ENCODE measurements at places on chromosomes 3 and 15.

DNA sequence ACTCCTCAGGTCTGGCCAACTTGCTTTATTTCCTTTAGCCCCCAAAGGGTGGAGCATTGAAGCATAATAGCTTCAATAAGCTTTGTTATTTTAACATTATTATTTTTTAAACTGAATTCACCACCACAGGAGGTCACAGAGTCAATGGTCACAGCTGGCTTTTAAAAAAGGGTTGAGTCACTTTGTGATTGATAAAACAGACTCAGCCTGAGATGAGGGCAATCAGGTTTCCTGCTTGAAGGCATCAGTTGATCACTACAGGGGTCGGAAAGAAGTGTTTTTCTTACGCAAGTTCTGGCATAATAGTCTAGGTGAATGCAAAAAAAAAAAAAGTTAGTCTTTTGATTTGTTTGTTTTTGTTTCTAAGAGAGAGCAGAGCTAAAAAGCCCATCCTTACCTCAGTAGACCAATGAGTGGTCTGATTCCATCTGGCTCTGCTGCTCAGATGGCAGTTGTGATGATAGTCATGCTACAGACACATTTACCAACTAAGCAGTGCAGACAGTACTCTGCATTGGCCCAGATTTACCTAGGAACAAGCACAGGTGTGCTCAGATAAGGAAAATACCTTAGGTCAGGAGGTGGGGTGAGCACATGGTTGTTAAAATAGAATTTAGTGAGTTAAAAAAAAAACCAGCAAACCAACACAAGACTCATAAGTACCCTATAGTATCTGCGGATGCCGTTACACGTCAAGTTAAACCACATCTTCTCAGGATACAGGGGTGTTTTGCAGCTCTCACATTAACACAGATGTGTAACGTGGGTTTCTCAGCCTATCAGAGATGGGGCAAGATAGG lies 22.6 kb downstream of the ZNF80 start:
- no peak for DNase-seq

DNA sequence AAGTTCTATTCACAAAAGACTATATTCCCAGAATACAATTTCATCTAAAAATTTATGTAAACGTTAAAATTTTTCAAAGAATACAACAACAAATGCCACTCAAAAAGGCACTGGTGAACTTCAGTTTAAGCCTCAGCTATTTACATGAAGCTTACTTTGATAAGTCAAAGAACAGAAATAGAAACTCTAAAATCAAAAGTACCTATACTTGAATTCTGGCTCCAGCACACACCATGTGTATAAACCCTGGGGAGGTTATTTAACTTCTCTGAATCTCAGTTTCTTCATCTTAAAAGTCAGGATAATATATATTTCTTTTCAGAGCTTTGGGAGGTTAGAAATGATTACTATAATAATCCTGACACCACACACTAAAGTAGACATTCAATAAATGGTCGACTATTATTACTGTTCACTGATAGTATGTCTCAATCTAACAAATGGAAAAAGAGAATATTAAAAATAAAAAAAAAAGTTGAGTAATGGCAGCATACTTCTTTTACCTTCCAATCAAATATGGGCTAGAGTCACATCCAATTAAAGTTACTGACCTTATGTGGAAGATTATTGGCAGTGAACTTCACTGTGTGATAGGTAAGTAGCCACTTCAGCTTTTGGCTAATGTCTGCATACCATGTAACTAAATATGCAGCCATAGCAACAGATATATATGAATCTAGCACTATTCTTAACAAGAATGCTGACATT lies 248.4 kb downstream of the ISL2 start:
- DNase-seq, result no peak

DNA sequence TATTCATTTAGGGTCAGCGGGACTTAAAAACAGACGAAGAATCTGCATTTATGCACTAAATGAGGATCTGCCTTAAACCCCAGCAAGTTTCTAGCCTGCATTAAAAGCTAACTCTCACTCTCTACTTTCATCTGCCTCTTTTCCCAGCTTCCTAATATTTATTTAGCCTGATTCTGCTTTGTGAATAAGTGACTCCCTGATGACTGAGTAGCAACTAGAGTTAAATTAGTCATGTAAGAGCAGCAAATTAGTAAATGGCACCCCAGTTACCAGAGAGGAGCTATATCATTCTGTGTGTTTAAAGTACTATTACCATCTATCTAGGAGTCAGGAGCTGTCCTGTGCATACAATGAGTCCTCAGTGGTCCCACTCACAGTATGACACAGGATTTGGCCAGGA lies 391.0 kb upstream of the RORA start:
- no peak for DNase-seq

DNA sequence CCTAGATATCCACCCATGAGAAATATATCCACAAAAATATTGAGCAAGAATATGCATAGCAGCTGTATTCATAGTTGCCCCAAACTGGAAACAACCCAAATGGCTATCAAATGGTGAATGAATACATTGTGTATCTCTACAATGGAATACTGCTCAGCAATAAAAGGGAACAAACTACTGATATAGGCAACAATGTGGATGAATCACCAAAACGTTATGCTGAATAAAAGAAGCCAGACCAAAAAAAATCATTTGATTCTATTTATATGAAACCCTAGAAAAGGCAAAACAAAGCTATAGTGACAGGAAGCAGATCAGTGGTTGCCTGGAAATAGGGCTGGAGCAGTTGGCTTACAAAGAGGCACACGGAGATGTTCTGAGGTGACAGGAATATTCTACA lies 15.5 kb upstream of the CMTM7 start:
- DNase-seq, result no peak

DNA sequence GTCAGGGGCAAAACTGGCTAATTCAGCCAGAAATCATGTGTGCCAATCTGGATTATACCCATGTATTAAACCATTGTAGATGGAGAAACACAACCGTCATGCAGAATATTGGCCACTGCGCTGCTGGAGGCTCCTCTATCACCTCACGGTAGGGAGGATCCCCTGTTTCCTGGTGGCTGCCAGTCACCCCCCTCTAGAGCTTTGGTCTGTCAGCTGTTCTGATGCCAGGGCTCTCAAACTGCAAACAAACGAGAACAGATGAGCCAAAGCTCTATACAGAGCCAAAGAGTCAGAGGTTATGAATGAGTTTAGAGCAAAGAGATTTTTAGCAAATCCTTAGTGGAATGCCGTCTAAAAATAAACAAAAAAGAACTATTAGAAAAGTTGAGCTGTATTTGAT lies 62.5 kb downstream of the IL20RB start:
- no peak for DNase-seq

DNA sequence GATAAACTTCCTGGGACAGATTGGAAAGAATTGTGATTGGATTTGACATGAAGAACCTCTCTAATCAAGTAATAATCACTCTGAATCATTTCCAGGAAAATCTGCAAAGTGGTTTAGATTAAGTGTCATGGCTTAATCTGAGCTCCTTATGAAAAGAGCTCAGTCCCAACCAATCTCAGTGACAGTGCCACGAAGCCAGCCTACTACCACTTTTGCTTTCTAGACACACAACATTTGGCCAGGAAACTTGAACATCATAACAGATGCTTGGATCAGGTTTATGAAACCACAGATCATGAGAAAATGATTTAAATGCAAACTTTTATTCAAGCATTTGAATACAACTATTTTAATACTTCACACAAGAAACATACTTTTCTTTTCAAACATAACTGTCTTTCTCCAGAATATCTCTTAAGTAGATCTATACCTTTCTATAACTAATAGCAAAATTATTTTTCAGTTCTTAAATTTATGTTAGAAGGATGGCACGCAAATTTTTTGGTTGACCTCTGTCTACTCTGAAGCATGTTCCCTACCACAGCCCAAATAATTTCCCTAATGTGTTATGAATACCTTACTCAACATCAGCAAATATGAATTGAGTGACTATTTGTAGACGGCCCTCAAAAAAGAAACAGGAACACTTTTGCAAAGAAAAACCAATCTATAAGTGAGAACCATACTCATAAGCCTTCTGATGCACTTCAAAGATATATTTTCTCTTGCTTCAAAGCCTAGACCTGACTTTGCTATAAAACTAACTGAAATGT lies 495.0 kb upstream of the ZNF385D start:
- no peak for DNase-seq

GRCh38 chr15:69074843-69075224 lies 60.3 kb downstream of the NOX5 start:
- DNase-seq, result no peak

GRCh38 chr3:170532573-170532972 lies 53.3 kb downstream of the SLC7A14 start:
- no peak for DNase-seq

GRCh38 chr3:66957367-66957766 lies 40.7 kb upstream of the KBTBD8 start:
- DNase-seq, result no peak

DNA sequence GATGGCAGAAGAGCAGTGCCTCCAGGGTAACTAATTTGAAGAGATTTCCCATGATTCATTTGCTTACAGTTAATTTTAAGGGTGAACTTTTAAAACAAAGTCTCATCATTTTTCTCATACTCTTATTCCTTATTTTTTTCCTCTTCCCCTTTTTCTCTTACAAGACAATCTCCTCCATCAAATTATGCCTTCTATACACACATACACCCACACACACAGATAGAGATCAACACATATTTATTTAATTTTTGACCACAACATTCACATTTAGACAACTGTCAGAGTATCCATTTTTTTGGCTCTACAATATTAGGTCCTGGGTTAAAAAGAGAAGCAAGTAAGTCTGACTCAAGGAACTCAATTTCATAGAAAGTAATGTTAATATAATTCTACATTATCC lies 37.6 kb downstream of the AAGAB start:
- DNase-seq, result no peak

GRCh38 chr3:119681279-119681678 lies 4.1 kb upstream of the COX17 start:
- DNase-seq, result peak; percentile 67

DNA sequence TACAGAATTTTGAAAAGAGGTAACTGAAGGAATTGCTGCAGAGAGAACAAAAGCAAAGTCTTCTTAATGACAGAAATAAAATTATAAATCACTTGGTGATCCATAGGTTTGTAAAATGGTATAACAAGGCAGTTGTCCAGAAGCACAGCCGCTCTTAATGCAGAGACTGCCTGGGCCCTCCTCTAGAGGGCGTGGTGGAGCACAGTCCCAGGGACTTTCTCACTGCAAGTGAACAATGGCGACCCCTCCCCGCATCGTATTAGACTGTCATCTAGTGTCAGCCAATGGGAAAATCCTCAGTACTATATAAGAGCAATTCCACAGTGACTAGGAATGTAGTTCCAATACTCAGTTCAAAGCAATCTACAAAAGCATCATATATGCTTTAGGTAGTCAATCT lies 26.4 kb upstream of the ZBED2 start:
- DNase-seq, result no peak

DNA sequence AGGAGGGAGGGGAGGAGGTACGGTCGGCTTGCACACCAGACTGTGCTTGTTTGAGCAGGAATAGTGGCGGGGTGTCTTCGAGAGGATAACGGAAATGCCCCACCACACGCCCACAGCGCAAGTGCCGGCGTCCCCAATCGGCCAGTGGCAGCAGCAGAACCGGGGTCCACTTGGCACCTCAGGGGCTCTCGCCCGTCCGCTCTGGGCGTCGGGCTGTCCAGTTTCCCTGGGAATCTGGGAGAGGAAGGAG lies 53.7 kb downstream of the CCDC54 start:
- no peak for DNase-seq

GRCh38 chr3:156727519-156728205 lies 53.3 kb downstream of the TIPARP start:
- DNase-seq, result no peak

- no peak for DNase-seq
These were observed 80.6 kb upstream of the TBC1D5 start for GRCh38 chr3:17823036-17823435.

DNA sequence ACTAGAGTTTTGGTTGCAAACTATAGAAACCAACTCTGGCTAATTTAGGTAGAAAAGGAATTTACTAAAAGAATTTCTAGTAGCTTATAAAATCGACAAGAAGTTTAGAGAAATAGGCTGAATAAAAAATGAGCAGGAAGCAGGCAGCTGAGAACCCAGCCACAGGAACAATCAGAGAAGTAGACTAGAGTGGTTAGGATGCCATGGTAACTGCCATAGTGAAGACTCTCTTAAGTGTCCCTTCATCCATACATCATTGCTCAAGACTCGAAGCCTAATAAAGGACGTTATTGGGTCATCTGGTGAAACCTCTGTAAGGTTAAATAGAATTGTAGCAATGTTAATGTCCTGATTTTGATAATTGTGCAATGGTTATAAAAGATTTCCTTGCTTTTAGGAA lies 13.8 kb downstream of the AVEN start:
- no peak for DNase-seq

DNA sequence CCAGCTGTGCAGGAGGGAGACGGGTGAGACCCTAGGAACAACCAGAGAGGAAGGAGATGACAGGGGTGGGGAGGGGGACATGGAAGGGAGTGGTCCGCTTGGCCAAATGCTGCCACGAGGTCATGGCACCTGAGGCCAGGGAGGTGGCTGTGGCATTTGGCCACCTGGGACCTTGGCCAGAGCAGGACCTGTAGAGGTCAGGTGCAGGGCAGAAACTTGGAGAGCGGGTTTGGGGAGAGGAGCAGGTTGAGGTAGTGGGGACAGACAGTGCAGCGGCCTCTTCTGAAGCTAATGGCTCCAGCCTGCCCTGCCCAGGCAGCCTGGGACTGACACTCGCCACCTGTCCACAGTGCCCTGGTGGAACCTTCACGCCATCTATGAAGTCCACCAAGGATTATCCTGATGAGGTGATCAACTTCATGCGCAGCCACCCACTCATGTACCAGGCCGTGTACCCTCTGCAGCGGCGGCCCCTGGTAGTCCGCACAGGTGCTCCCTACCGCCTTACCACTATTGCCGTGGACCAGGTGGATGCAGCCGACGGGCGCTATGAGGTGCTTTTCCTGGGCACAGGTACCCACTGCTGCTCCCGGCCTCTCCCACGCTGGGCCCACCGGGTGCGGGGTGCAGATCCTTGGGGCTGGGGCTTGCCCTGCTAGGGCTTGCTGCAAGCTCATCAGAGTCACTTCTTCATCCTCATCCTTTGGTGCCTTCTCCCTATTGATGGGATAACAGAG lies 7.0 kb upstream of the GNAT1 start:
- DNase-seq, result no peak

DNA sequence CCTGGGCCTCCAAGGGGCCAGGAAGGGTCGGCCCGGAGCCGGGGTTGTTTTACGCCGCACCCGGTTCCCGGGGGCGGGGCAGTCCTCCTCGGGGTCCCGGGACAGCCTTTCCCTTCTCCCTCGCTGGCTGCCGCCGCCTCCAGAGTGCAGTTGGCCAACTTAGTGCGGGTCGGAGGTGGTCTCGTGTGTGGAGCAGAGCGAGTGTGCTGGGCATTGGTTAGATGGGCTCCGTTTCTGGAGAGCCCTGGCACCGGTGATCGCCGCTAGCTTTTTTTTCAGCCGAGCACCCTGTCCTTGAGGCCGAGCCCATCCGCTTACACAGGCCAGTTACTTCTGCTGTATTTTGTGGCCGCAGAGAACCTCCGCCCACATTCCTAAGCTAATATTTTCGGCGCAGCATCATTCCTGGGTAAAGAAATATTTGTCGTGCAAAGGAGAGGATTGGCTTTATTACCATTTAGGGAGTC lies 585 bp downstream of the KIF23 start:
- peak; percentile 87 for DNase-seq

- DNase-seq, result peak; percentile 89
These were observed 288.6 kb downstream of the UACA start for GRCh38 chr15:70474471-70475406.
